CD4-positive, alpha-beta T cell treated with Interleukin-15 for 1 hour (primary cell): ENCODE measurements at places on chromosomes 2 and 18.

DNA sequence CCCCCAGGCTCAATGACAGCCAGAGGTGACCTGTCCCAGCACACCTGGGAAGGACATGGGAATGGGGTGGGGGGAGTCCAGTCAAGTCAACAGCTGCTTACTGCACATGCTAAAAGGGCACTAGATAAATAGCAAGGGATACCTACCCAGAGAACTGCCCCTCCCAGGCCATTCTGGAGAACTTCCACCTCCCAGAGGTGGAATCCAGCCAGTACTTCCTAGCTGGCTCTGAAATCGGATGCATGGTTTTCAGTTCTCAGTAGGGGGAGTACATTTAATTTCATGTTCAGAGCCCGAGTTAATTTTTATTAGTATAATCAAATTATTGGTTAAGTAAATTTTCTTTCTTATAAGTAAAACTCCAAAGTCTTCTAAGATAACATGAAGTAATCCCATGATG is 28.9 kb upstream of the ITGA6 start:
- DNase-seq, result no peak

GRCh38 chr18:58542426-58543159 is 86.3 kb downstream of the ALPK2 start:
- no peak for DNase-seq

DNA sequence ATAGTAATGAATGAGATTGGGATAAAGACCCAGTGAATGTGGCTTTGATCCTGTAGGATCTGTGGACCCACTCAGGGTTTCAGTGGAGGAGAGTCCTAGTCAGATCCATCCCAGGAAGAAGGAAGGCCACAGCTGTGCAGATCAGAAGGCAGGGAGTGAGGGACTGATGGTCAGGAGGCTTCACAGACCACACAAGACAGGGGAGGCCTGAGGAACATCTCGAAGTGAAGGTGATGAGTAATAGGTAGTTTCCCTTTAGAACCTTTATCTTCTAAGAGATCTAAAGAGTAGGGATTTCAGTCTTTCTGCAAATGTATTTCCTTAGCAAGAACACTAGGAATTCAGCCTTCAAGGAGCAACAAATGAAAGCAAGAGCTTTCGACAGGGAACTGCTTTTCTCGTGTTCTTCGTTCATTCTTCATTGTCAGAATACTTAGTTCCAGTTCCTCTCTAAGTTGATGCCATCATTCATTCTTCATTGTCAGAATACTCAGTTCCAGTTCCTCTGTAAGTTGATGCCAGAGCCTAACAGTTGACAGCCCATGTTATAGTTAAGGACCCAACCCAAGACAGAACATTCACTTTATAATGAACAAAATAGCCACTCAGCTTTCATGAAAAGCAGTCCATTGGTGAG is 150.2 kb upstream of the EPAS1 start:
- no peak for DNase-seq

GRCh38 chr2:69348781-69349180 is 38.2 kb downstream of the GFPT1 start:
- no peak for DNase-seq

DNA sequence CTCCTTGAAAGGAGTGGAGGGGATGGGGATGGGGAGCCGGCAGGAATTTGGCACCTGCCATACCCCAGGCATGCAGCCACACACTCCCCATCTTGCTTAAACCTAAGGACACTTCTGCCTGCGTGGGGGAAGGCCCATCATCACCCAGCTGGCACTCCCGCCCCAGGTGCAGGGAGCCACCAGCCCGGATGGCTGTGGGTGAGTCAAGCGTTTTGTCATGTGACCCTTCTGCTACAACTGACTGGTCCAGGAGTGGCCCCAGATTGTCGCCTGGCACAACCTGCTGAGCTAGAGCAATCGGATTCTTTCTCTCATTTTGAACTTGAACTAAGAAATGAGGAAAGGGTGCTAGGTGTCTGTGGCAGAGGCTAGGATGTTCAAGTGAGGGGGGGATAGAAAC is 61.3 kb downstream of the TSN start:
- DNase-seq, result no peak

GRCh38 chr18:24535527-24536295 is 75.3 kb downstream of the HRH4 start:
- DNase-seq, result no peak
